A673 (cell line): ENCODE measurements at places on chromosomes 13 and 19.

GRCh38 chr13:63345835-63346234 is 1930.2 kb upstream of the PCDH20 start:
- DNase-seq, result no peak

DNA sequence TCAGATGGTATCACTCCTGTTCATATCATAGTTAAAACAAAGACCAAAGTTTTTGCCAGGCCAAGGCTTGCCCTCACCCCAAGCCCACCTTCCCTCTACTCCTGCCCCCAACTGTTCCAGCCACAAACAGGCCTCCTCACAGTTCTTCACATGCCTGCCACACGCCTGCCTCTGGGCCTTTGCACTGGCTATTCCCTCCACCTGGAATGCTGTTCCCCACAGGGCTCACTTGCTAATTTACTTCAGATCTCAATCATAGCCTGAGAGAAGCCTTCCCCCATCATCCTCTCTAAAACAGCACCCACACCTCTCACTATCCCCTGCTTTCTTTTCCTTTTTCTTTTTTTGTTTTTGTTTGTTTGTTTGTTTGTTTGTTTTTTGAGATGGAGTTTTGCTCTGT is 4.9 kb upstream of the AXL start:
- DNase-seq, result no peak

DNA sequence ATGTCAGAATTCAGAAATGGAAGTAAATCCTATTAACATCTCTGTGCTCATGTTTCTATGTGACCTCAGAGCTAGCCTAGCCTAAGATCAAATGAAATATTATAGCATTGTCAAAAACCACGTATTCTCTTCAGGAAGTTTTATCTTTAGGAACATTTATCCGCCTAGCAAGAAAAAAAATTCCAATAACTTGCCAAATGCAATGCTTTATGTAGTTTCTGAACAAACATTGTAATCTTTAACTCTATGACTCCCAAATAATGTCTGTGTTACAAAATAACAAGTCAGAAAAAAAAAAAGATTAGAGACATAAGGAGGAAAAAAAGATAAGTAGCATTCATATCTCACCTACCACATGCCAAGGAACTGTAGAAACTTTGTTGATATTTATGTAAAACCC is 18.4 kb upstream of the IPO5 start:
- no peak for DNase-seq

- DNase-seq, result no peak
Observed at GRCh38 chr19:2050349-2050990, 574 bp downstream of the MKNK2 start.

DNA sequence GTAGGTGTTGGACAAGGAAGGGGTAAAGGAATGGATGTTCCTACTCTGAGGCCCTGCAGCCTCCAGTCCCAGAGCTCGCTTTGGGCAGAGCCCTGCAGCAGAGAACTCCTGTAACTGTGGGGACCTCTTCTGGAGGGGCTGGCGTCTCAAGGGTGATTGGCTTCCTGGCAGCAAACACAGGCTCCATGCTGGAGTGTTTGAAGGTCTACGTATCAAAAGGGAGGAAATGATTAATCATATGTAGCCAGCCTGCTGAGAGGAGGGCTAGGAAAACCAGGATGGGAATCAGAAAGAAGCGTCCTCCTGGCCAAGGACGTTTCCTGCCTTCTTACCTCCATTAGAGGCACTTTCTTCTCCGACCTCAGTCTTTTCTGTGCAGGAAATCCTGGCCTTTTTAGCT is 208.5 kb downstream of the TSHZ3 start:
- DNase-seq, result peak; percentile 73

DNA sequence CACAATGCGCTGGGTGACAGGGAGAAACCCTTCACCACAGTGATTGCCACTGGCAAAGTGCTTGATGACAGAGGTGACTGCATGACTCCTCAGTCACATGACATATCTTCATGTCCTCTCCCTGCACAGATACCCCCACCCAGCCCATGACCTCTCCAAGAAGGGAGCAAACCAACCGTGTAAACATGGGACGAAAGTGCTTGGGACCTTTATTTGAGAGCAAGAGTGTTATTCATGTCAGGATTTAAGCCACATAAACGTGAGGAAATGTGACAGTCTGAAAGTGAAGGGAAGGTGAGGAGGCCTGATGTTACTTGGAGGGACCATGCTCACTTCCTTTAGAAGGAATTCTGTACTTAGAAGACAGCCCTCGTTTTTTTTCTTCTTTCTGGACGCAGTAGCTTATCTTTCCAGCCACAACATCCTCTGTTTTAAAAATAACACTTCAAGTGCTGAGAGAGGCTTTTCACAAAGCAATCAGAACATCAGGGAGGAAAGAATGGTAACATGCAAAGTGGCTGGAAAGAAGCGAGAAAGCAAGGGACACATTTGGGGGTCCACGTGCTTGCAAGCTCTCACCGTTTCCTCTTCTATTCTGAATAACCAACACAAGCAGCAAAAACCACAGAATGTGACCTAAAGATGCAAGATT is 35.6 kb downstream of the EPS15L1 start:
- DNase-seq, result no peak

GRCh38 chr13:79782541-79783205 is 301.7 kb downstream of the NDFIP2 start:
- no peak for DNase-seq

GRCh38 chr13:73106513-73107178 is 47.8 kb downstream of the KLF5 start:
- DNase-seq, result no peak

DNA sequence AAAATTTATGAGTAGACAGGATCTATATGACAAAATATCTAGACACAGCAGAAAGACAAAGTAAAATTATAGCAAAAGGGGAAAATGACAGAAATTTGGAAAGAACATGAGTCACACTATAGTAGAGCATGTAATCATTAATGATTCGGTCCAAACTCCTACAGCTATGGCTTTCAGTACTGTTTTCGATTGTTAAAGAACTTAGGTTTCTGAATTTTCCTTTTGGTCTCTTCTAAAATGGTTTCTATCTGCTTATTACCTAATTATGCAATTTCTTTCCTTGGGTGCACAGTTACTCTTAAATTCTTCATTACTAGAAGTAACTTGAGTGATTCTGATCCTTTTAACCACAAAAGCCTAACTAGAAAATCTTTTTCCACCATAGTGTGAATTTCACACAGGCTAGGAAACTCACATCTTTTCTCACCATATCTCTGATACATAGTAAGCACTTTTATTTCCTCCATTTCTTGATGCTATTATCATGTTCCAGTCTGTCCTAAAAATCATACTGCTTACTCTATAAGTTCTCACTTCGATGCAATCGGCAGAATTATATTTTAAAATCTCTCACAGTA is 1101.4 kb downstream of the PCDH9 start:
- DNase-seq, result no peak
